ENCODE measurements at places on chromosomes 12 and 14.

DNA sequence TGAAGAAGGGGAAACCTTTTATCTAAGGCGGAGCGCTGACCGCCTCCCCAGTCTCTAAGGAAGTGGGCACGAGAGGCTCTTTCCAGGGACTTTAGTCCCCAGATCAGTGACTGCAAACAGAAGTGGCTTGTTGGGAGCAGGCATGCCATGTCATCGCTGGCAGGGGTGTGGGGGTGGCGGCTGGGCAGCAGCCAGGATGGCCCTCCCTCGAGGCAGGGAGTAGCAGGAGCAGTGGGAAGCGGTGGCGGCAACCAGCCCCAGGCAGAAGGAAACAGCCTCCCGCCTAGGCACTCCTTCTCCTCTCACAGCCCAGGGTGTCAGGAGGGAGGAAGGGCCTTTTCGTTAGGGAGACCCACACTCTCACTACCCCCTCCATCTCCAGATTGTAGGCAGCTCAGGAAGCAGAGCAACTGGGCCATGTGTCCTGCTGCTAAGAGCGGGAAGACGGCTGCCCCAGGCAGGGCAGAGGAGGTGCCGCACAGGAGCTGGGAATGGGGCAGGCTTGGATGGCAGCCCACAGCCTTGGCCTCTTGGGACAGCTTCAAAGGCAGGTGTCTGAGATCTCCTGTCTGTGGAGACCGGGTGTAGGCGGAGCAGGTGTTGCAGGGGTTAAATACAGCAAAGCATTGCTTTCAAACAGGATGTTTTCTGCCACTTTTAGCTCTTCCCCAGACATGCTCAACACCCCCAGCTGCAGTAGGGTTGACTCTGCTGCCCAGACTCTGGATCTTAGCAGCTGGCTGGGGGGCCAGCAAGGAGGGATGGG, 21.8 kb downstream of the VDR start:
- no peak for DNase-seq

- no peak for DNase-seq
These were observed 44.4 kb downstream of the SLC8B1 start for GRCh38 chr12:113290506-113290905.

DNA sequence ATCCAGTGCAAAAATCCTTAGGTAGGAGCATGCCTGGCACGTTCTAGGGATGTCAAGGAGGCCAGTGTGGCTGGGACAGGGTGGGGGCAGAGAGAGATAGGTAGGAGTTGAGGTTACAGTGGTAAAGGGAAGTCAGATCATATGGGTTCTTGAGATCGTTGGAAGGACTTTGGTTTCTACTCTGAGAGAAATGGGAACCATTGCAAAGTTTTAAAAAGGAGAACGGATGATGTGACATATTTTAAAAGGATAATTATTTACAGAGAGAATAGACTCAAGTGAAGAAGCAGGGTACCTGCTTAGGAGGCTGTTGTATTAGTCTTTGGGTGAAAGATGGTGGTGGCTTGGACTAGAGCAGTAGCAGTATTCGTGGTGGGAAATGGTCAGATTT, 47.6 kb upstream of the ATP2B1 start:
- peak; percentile 39 for DNase-seq

- no peak for DNase-seq
These were observed 9.6 kb downstream of the ARHGDIB start for GRCh38 chr12:14951851-14952250.

- DNase-seq = peak; percentile 94
These were observed 611 bp upstream of the DCAF11 start for GRCh38 chr14:24113801-24114531.

GRCh38 chr12:6735448-6736191, 11.8 kb downstream of the COPS7A start:
- peak; percentile 54 for DNase-seq

DNA sequence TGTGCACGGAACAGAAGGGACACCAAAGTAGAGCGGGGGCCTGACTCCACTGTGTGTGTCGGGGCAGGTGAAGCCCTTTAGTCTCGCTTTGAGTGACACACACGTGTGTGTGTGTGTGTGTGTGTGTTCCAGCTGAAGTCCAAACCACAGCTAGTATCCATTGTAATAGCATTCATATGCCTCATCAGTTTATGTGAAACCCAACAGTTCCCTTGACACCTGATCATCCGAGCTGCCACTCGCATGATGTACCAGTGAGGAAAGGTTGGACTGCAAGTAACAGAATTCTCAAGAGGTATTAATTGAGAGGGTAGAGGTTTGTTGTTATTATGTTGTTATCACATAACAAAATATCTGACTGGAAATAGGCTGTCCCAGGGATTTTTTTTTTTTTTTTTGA, 16.4 kb downstream of the CCDC63 start:
- no peak for DNase-seq

GRCh38 chr14:100873096-100873482, 30.4 kb downstream of the RTL1 start:
- no peak for DNase-seq

GRCh38 chr14:72970058-72970630, 43.9 kb downstream of the DCAF4 start:
- DNase-seq = no peak

DNA sequence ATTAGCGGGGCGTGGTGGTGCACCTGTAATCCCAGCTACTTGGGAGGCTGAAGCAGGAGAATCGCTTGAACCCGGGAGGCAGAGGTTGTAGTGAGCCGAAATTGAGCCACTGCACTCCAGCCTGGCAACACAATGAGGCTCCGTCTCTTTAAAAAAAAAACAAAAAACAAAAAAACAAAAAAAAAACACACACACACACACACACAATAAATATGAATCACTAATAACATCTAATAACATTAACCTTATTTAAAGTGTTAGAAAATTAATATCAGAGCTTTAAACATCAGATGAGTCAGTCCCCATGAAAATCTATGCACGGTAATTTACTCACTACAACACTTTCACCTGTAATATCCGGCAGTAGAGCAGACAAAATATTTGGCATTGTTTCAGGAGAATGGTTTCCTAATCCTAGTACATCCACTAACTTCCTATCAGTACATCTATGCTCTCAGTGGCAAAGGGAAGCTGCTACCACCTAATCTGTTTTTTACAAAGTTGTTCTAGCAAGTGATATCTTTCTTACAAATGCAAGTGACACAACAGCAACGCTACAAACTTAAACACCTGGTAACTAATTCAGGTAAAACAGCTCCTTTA, 36.2 kb downstream of the MED13L start:
- DNase-seq = no peak

GRCh38 chr12:96294831-96295230, 100.7 kb downstream of the ELK3 start:
- DNase-seq = no peak

- no peak for DNase-seq
These were observed 26.2 kb downstream of the NID2 start for GRCh38 chr14:52042371-52043289.

- no peak for DNase-seq
These were observed 78.6 kb downstream of the CLMN start for GRCh38 chr14:95240859-95241813.

DNA sequence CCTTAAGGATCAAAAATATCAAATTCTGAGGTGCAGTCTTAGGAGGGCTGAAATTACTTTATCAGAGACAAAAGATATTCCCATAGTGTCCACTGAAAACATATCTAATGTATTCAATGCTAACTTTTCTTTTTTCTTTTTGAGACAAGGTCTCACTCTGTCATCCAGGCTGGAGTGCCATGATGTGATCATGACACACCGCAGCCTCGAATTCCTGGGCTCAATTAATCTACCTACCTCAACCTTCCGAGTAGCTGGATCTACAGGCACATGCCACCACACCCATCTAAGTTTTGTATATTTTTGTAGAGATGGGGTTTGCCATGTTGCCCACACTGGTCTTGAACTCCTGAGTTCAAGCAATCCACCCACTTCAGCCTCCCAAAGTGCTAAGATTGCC, 68.3 kb downstream of the ZC3H14 start:
- DNase-seq = no peak

GRCh38 chr14:101834800-101835547, 73.5 kb downstream of the PPP2R5C start:
- no peak for DNase-seq

DNA sequence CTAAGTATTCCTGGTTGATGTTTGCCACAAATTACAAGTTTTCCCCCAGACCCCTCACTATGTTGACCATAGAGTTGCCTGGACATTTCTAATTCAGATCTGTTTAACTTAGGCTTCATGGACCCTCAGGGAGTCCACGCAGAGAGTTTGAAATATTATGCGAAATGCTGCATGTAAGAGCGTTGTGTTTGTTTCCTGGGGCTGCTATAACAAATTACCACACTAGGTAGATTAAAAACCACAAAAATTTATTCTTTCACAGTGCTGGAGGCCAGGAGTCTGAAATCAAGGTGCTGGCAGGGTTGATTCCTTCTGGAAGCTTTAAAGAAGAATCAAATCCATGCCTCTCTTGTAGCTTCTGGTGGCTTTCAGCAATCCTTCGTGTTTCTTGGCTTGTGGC, 177.9 kb upstream of the KITLG start:
- DNase-seq = no peak

DNA sequence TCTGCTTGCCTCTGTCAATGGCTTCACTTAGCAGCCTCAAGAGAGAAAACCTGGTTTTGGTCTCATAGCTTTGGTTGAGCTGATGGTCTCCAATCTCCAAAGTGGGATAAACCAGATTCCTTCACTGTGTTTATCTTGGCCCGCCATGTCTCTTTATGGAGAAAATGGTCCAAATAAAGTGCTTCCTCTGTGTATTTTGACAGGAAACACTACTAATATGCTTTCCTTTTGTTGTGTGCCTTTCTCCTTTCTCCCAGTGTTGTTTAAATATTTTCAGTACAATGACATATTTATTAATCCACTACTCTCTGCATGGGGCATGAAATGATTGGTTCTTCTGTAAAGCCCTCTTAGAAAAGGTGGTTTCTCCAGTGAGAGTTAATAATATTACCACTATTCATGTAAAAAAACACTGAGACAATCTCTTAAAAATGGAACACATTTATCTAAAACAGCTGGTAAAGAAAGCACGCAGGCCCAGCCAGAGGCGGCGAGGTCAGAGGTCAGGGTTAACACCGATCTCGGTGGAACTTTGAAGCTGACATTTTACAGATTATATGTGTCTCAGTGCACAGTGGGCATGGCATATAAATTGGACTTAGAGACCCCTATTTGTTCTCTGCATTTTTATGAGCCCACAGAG, 24.2 kb downstream of the TMEM30B start:
- DNase-seq = no peak

DNA sequence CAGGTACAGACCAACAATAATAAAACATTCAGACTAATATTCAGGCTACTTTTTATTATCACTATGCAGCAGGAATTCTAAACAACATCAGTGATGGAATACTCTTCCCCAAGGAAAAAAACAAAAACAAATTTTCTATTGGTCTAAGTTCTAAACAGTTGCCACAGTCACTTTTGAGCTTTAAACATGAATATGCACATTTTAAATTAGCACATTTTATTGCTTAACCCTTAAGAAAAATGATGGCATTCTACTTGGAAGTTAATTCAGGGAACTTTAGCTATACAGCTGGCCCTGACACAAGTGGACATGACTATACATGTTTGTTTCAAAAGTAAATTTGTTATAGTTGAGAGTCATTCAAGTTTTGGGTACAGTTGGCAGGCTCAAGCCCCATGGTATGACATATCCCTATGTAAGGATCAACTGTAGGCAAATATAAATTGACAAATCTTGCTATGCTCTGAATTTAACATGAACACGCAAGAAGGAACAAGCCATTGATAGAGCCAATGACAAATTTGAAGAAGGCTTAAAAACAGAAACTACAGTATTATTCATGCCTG, 224.3 kb upstream of the AMIGO2 start:
- DNase-seq = no peak

GRCh38 chr14:101966742-101967141, 2.4 kb downstream of the DYNC1H1 start:
- DNase-seq = no peak

DNA sequence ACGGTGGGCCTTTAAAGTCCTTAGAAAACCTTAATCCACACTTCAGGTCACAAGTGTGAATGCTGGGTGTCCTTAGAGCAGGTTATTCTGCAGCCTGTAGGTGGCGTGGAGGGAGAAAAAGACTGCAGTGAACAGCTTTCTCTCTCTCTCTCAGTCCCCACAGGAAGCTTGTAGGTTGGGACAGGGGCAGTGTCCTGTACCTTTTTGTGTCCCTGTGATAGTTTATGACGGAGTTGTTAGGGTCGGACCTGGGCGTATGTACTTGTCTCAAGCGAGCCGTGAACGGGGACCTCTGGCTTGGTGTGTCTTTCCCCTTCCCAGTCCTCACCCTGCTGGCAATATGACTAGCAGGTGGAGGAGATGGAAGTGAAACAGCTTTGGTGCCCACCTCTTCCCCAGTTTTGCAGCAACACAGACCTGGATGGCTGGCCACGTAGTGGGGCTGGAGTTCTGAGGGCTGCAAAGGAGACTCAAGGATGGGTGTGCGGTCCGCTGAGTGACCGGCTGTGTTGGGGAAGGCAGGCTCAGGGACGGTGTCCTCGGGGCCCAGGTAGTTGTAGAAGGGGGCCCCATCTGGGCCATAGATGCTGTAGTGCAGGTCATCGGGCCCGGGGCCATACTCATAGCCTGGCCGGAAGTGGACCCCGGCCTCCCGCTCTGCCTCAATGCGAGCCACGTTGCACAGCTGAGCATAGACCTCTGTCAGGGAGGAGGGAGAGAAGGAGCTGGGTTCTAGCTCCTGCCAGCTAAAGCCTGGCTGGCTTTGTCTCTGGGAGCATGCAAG, 8.9 kb downstream of the ISCA2 start:
- DNase-seq = peak; percentile 37

DNA sequence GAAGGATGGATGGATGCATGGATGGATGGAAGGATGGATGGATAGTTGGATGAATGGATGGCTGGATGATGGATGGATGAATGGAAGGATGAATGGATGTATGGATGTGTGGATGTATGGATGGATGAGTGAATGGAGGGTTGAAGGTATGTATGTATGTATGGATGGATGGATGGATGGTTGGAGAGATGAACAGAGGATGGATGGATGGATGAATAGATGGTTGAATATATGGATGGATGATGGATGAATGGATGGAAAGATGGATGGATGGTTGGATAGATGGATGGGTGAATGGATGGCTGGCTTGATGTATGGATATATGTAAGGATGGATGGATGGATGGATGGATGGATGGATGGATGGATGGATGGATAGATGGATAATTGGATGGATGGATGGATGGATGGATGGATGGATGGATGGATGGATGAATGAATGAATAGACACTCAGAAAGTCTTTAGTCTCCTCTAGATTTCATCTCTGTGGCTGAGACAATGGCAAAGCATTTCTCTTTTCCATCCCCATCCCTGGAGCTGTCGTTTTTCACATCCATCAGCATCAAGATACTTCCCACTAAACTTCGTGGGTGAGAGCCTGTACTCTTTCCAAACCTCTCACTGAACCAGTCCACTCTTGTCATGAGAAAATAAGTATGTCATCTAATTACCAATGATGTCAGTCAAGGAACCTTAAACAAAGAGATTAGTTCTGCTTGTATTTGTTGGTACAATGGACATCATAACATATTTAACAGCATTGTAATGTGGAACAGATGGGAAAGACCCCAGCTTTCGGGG, 74.8 kb upstream of the CLMN start:
- no peak for DNase-seq

DNA sequence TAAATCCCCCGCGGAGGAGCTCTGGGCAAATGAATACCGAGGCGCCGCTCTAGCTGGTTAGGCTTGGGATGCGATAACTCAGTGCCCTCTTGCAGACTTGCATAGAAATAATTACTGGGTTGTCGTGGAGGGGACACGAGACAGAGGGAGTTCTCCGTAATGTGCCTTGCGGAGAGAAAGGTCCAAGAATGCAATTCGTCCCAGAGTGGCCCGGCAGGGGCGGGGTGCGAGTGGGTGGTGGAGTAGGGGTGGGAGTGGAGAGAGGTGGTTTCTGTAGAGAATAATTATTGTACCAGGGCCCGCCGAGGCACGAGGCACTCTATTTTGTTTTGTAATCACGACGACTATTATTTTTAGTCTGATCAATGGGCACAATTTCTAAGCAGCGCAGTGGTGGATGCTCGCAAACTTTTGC, 2.5 kb upstream of the TBX5 start:
- DNase-seq = no peak

Measured in AML-193 (cell line).